Activated CD4-positive, alpha-beta T cell treated with anti-CD3 and anti-CD28 coated beads, Interleukin-10, Interleukin-2, amounts not matched to agents 100 ng/mL and 50 ng/mL, durations not matched to agents 16 hours and 8 hours (primary cell): ENCODE measurements at places on chromosomes 11 and 22.
A peak's percentile ranks its signal among the peaks of the same experiment; 100 is the strongest.

DNA sequence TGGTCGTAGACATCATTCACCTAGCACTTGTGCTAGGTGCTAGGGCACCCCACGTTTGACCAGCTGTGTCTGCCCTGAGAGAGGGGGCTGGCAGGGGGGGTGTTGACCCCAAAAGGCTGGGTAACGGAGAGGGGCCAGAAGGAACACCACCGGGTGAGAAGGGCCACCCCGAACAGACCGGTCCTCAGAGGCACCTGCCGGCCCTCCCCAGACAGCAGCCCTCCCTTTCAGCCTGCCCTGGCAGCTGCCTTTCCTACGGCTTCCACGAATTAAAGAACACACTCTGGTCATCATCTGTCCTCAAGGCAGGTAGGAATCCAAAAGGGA is 977 bp upstream of the KCNJ5 start:
- DNase-seq, result no peak

GRCh38 chr11:129260750-129261149 is 68.6 kb upstream of the ARHGAP32 start:
- no peak for DNase-seq

- no peak for DNase-seq
These were observed 19.0 kb downstream of the TSKU start for GRCh38 chr11:76802151-76802550.

- no peak for DNase-seq
These were observed 200.9 kb downstream of the AASDHPPT start for GRCh38 chr11:106278391-106278790.

DNA sequence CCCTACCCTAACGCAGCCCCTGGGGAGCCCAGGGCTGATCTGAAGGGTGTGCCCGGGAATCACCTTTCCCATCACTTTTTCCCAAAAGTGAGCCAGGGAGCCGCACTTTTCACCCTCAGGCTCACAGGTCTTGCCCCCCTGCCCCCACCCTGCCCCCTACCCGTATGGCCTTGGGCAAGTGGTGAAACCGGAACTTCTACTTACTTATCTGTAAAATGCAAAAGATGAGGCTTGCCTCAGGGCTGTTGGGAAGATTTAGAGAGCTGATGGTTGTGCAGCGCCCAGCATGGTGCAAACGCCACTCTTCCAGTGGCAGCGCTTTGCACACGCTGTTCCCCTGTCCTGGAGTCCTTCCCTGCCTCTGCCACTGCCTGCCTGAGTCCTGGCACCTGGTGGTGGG is 8.0 kb downstream of the SYT12 start:
- DNase-seq, result no peak

DNA sequence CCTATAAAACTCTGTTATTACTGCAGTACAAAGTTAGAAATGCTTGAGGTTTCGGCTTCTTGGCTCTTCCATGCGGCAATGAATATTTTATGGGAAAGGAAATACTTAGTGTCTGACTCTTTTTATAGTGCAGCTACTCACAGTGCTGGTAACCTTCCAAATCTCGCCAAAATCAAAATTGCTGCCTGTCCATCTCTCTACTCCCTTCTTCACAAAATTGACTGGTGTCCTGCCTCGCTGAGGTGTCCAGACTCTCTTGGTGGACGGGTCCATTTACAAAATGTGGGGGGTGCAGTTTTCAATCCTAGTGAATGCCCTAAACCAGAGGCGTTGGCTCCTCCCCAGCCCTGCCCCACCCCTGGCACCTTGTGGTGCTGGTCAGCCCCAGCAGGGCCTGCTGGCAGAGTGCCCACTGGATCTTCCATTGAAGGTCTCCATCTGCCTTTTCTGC is 73.5 kb downstream of the ZBTB16 start:
- DNase-seq, result no peak

DNA sequence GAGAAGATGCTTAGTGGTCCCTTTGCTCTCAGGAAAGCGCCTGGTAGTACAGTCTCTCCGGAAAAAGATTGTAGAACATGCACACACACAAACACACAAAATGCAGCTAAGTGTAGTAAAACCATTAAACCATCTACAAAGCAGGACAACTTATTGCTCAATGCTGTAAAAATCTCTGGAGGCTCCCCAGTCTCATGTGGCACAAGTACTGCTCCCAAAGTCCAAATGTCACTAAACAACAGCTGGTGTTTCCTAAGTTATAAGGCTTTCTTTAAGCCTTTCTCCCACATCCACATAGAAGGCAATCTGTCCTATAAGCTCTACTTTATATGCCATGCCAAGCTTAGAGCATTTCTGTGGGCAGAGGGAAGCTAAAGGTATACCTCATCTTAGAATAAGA is 32.9 kb downstream of the CDON start:
- DNase-seq, result no peak

- peak; percentile 72 for DNase-seq
These were observed 20.2 kb downstream of the GAB2 start for GRCh38 chr11:78397398-78397797.

DNA sequence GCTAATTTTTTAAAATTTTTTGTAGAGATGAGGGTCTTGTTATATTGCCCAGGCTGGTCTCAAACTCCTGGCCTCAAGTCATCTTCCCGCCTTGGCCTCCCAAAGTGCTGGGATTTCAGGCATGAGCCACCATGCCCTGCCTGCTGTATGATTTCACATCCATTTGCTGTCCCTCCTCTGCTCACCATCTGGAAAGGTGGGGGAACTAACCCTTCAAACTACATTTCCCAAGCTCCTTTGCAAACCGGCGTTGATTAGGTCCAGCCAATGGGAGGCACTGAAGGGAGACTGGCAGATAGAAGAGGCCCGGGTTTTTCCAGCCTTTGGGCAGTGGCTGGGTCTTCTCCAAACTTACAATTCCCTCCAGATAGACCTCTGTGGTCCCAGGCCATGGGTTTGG is 19.3 kb downstream of the RFPL1 start:
- peak; percentile 47 for DNase-seq

DNA sequence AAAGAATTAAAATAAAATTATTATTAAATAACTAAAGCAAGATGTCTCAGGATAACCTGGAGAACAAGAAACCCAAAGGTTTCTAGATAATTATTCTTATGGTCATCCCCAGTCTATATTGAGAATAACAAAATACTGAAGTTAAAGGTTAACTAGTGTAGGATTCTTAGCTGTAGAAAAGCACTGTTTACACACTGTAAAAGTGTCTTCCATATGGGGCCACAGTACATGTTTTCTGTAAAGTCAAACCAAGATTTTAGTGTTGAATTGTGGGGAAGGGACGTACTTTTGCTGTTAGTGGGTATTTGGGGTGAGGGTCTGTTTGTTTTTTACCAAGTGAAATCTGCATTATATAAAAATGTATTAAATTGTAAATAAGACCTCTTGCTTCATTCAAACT is 47.5 kb upstream of the SOX6 start:
- no peak for DNase-seq

- no peak for DNase-seq
These were observed 52.0 kb upstream of the SHISAL1 start for GRCh38 chr22:44364751-44365130.

- DNase-seq, result peak; percentile 83
These were observed 71.5 kb downstream of the SIK3 start for GRCh38 chr11:117026593-117027330.

- DNase-seq, result no peak
These were observed 29.8 kb downstream of the CAPN1 start for GRCh38 chr11:65211293-65212105.

GRCh38 chr11:117188620-117189081 is 10.1 kb downstream of the SIDT2 start:
- no peak for DNase-seq

DNA sequence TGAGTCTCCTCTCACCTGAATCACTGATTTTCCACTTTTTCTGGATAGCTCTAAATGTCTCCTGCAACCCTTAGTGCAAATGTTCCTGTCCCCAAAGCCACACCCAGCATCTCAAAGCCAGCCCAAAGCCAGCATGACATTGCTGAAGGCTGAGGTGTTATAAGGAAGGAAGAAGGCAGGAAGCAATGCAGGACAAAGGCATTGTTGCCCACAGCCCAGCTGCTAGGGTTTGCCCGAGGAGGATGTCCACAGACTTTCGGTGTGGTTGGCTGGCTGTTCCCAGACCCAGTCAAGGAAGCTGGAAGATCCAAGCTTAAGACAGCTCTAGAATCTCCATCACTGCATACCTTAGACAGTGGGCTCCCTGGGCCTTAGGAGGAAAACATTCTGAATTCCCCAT is 23.5 kb downstream of the CHST1 start:
- DNase-seq, result no peak

- DNase-seq, result no peak
These were observed 124.7 kb upstream of the CCDC90B start for GRCh38 chr11:83410605-83411565.

DNA sequence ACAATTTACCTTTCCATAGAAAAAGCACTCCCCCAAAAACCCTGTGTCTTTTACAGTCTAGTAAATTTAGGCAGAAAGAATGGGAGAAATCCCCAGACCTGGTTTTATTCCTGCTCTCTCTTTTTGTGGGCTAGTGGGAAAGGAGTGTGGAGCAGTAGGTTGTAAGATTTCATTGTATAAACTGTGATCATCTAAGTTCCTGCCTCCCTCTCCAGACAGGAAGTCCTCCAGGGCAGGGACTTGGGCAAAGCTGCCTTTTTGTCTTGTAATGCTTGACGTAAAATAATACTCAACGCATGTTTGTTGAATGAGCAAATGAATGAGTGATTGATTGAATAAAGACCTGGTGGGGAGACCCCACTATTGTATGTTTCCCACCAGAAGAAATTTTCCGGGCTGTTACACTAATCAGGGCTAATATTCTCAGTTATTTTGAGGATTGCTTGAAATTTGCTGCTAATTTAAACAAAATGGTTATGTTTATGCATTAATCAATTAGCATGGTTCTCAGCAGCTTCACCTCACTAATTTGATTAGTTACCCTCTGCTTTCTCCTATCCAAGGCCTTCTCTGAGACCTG is 36.3 kb downstream of the CSNK2A3 start:
- no peak for DNase-seq

- DNase-seq, result peak; percentile 46
These were observed 522 bp downstream of the RHOG start for GRCh38 chr11:3840004-3840869.

GRCh38 chr11:20249378-20249777 is 89.1 kb upstream of the DBX1 start:
- DNase-seq, result no peak

GRCh38 chr11:41250408-41250935 is 209.0 kb downstream of the LRRC4C start:
- no peak for DNase-seq

DNA sequence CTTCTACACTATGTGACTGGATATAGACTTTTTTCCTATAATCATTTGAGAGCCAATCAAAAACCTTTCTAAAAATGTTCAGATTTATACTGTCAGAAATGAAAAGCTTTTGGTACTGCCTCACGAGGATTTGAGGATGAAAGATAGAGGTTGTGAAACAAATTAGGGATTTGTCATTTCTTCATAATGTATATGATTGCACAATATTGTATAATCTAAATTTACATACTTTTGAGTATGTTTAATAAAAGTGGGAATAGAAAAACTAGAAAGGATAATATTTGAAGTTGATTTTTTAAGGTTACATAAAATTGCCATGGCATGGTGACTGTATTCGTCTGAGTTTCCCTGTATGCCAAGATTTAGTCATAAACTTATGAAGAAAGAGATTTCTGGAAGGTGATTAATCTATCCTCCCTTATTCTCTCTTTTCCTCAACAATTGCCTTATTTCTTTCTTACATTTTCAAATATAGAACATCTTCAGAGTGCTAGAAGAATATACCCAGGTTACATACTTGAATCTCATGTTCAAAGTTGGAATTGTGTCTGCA is 56.2 kb downstream of the CASP12 start:
- no peak for DNase-seq

- no peak for DNase-seq
These were observed 12.9 kb downstream of the GNB1L start for GRCh38 chr22:19841641-19842392.
